ENCODE measurements at places on chromosomes 6 and 20.

GRCh38 chr20:40265825-40266533 is 423.1 kb downstream of the MAFB start:
- no peak for DNase-seq

- no peak for DNase-seq
These were observed 545.5 kb downstream of the EPM2A start for GRCh38 chr6:145189836-145190235.

- DNase-seq: no peak
These were observed 21.7 kb upstream of the BHLHE23 start for GRCh38 chr20:63028461-63028921.

- no peak for DNase-seq
These were observed 76.7 kb upstream of the IYD start for GRCh38 chr6:150291968-150292710.

DNA sequence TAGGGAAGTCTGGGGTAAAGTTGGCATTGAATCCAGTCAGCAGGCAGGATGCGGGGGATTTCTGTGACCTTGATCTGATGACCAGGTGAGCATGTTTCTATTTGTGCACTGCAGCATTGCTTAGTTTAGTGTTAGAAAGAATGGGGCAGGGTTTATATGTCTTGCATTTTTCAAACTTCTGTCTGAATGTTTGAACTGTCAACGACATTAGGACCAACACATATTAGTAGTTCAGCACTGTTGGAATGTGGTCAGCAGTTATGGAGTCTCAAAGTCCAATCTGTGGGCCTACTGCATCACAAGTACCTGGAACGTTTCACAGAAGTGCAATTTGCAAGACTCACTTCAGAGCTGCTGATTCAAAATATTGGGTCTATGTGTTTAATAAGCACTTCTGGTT is 276.6 kb upstream of the BMP2 start:
- DNase-seq: no peak

GRCh38 chr6:10412461-10413261 is 2.2 kb downstream of the TFAP2A start:
- DNase-seq: no peak

DNA sequence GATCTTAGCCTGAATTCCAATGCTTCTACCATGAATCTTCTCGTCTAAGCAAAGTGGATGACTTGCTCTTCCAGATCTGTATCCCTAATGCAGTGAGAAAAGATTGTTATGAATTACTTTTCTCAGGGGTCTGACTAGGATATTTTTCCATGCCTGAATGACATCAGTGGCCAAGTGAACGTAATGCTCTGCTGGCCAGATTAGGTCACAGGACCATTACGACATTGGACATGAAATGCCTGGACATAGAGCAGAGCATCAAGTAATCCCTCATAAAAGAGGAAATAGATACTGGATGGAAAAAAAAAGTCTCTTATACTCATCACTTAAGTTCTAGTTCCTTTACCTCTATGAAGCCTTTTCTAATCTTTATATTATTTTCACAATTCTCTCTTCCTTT is 12.1 kb upstream of the THEMIS start:
- no peak for DNase-seq

DNA sequence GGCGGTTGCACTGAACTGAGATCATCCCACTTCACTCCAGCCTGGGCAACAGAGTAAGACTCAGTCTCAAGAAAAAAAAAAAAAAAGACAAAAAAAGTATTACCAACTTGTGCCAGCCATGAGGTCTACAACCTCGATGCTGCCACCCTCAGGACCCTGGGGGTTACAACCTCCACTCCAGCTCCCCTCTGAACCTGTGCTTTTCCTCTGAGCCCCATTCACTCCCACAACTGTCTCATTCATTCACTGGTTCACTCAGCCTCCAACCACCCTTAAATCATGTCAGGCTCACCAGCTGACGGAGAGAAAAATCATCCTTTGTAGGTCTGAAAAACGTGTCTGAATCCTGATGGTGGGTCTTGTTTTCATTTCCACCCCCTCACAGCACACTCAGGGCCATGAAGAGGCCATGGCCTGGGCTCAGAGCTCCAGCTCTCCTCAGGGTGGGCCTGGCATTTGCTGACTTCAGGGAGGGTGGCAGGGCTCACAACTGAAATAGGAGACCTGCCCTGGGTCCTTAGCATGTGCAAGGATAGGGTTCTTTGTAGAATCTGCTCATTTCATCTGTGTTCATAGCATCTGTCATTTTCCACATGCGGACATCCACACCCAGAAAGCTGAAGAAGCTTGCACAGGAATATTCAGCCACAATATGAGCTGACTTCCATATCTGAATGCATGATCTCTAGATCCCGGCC is 1.9 kb upstream of the ULBP1 start:
- DNase-seq: no peak

DNA sequence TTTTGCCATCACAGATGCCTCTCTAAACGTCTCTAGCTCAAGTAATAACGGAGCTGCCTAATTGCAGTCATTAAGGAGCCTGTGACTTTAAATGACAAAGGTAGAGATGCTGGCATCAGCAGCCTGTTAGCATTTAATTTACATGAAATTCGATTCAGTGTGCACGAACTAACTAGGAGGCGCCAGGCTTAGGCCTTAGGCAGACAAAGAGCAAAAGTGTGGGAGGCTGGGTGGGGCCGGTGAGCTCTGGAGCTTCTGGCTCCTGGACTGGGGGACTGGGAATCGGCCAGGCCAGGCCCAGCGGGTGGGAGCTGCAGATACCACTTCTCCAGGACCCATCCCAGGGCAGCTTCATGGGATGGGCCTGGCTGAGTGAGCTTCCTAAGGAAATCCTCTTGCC is 170.0 kb upstream of the AGPAT4 start:
- no peak for DNase-seq

GRCh38 chr20:6269168-6269873 is 146.5 kb upstream of the FERMT1 start:
- no peak for DNase-seq

GRCh38 chr6:69390125-69390524 is 406.7 kb downstream of the LMBRD1 start:
- DNase-seq: no peak

DNA sequence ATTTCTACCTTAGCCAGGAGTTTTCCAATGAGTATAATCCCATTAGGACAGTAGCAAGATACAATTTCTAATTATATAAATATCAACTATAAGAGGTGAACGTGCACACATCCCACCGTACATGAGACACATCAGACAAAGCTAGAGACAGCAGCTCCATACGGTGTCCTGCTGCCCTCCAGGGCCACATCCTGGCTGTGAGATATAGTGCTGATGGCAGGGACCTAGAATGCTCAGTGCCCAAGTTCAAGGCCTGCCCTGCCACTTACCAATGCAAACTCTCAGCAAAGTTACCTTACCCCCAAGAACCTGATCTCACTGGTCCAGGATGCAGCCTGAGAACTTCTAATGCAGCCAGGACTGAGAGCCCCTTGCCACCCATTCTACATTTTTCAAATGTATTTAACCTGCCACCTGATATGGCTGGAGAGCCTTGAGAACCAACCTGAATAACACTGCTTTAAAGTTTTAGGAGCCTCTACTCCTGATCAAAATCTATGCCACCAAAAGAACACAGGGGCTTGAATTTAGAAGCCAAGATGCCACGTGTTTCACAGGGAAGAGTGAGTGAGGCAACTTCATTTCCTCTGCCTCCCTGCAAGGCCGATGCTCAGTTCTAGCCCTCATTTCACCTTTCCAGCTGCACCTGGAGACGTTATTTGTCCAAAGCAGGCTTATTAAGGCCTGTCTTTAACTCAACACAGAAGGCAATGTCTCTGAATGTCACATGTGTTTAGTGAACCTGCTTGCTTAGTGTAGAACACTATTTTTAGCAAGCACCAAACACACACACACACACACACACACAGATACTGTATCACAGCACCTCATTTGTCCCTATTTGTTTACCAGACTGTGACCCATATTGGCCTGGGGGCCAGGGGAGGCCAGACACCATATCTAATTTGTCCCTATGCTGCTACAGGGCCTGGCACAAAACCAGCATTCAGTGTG is 6.1 kb downstream of the NFATC2 start:
- DNase-seq: no peak

DNA sequence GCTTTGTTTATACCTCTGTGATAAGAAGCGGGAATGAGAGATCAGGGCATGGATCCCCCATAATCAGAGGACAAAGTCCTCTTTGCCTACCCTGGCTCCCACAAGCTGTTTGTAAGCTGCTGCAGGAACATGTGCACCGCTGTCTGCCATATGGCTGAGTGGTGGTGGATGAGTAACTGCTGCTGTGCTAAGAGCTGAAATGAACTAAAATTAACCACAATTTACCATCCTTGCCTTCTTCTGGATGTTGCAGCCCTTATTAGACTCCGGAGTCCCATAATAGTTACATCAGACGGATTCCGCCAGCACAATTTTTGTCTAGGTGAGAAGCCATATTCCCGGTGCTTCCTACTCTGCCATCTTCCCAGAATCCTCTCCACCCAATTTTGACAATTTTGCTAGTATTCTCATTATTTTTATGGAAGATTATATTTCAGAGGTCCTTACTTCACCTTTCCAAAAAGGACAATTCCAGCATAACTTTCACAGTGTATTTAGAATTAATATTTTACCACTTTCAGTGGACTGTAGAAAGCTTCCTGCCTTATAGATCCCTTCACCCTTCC is 6.0 kb upstream of the CMTR1 start:
- DNase-seq: no peak

GRCh38 chr6:88089708-88090107 is 42.1 kb downstream of the SPACA1 start:
- no peak for DNase-seq

- DNase-seq: no peak
These were observed 226.8 kb downstream of the TMEM242 start for GRCh38 chr6:157096522-157096921.

- DNase-seq: no peak
These were observed 319.7 kb upstream of the TCF21 start for GRCh38 chr6:133568970-133569889.

DNA sequence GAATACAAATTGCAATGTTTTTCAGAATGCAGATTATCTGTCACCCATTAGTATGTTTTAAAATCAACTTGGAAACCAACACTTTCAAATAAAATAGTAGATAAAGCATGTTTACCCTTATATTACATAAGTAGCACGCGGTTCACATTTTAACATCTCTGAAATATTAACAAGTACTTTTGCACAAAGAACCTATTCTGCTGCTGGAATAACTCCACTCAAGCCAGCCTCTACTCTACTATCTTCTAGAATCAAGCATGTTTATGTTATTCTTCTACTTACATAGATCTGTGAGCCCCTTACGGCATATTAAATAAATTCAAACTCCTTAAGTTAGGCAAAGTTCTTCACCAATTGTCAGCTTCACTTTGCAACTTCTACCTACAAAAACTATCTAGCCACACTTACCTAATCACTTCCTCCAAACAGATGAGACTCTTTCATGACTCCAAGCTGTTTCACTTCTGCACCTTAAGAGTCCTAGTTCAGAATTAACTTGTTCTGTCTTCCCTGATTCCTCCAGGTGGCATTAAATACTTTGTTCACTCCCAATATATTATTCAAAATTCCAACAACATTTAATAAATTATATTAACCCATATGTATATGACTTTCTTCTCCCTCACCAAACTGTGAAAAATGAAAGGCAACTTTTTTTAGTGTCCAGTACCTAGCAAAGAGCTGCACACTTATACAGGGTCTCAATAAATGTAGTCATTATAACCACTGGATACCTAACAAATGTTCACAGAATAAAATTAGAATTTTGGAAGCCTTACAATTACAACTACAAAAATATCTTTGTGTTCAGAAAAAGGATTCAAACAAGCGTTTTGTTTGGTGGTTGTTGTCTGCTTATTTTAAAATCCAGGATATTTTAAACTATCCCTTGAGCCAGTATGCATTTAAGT is 12.1 kb downstream of the CEP85L start:
- no peak for DNase-seq

DNA sequence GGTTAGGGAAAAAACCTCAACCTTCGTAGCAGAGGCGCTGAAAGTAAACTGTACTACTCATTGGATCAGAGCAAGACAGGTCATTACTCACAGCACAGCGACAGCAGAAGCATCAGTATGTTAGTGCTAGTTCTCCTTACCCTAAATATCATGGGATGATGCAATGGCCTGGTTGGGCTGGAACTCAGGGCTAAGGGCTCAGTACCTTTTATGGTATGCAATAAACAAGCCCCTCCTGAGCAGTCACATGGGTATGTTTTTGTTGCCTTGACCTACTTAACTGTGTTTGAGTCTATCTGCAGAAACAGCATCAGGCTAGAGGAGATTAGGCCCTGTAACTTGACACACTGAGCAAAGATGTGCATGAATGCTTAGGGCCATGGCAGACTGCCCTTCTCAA is 369.4 kb upstream of the IMPG1 start:
- DNase-seq: no peak

DNA sequence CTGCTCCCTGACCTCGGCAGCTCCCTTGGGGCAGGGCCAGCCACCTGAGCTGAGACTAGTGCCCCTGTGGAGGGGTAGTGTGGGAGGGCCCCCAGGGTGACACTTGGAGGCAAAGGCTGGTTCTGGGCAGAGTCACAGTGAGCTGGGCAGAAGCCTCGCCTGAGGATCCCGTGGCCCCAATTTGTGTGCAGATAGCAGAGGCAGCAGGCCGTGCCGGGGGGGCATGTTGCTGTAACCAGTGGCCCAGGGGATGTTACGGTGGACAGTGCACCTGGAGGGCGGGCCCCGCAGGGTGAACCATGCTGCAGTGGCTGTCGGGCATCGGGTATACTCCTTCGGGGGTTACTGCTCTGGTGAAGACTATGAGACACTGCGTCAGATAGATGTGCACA is 2.9 kb downstream of the KLHDC3 start:
- DNase-seq: no peak

GRCh38 chr6:140124498-140124897 is 750.0 kb upstream of the CITED2 start:
- no peak for DNase-seq

DNA sequence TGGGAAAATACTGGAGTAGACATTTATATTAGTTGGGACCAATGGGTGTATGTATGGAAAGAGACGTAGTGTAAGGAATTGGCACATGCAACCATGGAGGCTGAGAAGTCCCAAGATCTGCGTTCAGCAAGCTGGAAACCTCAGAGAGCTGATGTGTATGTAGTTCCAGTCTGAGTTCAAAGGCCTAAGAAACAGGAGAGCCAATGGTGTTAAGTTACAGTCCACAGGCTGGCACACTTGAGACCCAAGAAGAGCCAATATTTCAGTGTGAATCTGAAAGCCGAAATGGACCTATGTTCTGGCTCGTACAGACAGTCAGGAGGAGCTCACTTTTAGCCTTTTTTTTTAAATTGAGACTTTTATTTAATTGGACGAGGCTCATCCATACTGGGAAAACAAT is 244.2 kb downstream of the CDKAL1 start:
- no peak for DNase-seq

GRCh38 chr6:135310291-135310690 is 129.2 kb downstream of the MYB start:
- no peak for DNase-seq

GRCh38 chr6:108175592-108176279 is 9.9 kb downstream of the NR2E1 start:
- no peak for DNase-seq

DNA sequence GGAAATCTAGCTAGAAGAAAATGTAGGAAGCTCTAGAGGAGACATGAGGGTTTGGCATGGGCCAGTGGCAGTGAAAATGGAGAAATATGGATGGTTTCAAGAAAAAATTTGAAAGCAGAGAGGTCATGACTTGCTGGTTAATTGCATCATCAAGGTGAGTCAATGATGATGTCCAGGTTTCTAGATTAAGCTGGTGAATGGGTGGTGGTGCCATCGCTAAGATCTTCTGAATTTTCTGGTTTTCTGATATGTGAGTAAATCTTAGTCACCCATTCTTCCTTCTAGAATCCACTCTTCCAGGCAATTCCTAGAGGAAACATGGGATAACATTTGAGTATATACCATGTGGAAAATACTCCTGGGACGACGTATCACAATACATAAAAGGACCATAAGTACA is 25.0 kb downstream of the SH3BGRL2 start:
- DNase-seq: no peak

GRCh38 chr20:53681352-53682212 is 87.9 kb upstream of the ZNF217 start:
- no peak for DNase-seq
